SK-N-MC (cell line): ENCODE measurements at places on chromosomes 2 and 18.

DNA sequence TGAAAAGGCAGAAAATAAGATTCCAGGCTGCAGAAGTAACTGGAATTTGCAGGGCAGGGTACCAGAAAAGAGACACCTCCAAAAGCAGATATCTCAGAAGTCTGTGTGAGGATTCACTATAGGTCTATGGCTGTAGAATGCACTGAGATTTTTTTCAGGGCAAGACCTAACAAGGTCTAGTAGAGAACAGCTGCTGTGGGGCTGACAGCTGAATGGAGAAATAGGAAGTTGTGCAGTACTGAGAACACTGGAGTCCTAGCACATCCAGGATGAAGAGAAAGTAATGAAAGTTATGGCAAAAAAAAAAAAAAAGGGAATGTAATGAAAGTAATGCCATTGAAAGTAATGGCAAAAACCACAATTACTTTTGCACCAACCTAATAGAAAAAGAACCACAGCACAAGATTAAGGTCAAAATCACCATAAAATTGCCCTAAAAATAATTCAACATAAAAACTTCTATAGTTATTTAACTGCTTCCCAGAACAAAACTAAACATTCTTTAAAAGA lies 57.3 kb downstream of the CPO start:
- no peak for DNase-seq

GRCh38 chr2:98277162-98277859 lies 68.9 kb upstream of the CNGA3 start:
- no peak for DNase-seq

DNA sequence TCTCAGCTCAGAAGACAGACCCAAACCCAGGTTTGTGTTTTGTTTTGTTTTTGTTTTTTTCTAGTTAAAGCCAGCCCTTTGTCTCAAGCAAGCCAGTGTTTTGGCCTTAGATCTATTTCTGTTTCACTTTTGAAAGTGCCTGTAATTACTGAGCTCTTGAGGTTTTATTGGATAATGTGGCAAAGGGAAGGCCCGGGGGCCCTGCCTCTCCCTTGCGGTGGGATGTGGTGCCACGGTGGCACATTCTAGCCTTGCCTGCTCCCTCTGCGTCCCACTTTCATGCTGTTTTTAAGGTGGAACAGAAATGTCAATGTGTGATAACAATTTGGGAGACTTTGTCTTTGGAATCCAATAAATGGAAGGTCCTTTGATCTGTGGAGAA lies 2.5 kb downstream of the HPCAL1 start:
- no peak for DNase-seq

DNA sequence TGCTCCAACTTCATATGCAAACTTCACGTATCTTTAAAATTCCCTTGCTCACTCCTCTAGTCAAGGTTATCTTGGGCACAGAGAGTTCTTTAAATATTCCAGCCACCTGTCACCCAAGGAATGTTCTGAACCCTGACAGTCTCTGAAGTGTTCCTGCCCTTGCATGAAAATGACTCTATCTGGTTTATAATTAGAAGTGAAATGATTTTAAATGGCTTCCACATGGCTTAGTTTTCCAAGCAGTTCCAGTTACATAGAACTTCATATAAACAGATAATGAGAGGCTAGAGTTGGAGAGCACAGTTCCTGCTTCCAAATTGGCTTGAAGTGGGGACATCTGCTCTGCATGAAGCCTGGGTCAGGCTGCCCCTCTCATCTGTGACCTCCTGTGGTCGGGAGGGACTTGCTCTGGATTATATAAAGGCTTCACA lies 81.9 kb downstream of the SLC4A3 start:
- DNase-seq: no peak

- DNase-seq: no peak
Measured at GRCh38 chr2:62745891-62746481, 40.5 kb downstream of the EHBP1 start.

DNA sequence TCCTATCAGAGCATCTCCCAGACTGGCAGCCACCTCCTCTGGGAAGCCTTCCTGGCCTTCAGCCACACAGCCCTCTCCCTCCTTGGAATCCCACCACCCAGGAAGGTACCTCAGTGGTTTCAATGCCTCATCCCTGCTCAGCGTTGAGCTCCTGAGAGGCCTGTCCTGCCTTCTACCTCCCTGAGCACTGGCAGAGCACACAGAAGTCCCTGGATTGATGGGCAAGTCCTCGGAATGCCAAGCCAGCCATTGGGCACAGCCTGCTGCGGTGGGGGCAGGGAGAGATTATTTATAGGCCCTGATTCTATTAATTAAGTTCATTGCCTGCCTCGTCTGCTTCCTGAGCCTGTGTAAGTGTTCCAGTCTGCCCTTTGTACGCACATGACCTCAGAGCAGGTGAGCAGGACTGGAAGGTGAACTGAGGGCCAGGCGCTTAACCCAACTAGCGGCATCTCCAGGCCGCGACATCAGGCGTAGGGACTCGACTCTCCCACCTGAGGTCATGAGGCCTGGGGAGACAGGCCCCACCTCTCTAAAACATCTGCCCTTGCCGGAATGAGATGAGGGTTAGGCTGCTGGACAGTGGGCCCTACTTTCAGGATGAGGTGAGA lies 63.4 kb downstream of the SMAD7 start:
- no peak for DNase-seq

DNA sequence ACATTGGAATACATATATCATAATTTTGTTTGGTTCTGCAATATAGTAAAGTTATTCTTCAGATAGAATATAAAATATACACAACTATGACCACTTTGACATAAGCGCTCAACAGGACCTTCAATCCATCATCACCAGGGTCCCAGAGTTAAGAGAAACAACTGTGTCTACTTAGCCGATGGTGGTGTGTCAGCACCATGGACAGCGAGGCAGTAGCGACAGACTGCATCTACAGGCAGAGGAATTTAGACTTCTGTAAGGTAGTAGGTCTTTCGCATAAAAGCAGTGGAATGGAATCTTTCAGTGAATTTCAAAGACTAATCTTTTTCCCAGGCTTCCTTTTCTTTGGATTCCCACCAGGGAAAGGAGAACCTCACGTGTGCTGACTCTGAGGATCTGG lies 20.5 kb upstream of the LRPPRC start:
- DNase-seq: peak; percentile 12

DNA sequence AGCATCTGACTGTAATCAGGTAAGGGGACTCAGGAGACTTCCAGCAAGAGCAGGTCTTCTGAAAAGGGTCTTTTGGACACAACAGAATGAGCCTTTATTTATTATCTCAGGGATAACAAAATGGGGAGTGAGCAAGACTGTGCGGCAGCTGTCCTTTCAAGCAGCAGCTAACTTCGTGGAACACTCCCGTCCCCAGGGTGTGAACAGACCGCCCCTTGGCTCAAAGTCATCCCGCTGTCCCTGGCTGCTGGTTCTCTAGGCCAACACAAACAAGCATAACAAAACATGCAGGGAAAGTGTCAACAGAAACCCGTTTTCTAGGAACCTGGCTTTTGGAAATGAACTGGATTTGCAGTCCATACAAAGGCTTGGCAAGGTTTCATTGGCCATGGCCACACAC lies 787.9 kb upstream of the FANCL start:
- DNase-seq: no peak

DNA sequence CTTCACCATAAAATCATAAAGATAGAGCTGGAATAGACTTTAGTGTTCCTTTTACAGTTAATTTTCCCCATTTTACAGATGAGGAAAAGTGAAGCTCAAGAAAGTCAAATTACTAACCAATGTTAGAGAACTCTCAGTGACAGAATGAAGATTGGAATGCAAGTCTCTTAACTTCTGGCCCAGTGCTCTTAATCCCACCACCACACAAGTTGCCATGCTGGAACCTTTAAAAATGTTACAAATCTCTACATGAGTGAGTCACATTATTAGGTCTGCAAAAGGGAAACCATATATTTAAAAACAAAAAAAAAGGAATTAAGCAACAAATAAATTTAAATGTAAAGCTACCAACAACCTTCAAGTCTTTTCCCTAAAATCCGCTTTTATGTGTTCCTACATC lies 3.5 kb downstream of the NCKAP1 start:
- no peak for DNase-seq

- no peak for DNase-seq
Measured at GRCh38 chr18:55485666-55486065, 102.3 kb downstream of the TCF4 start.

DNA sequence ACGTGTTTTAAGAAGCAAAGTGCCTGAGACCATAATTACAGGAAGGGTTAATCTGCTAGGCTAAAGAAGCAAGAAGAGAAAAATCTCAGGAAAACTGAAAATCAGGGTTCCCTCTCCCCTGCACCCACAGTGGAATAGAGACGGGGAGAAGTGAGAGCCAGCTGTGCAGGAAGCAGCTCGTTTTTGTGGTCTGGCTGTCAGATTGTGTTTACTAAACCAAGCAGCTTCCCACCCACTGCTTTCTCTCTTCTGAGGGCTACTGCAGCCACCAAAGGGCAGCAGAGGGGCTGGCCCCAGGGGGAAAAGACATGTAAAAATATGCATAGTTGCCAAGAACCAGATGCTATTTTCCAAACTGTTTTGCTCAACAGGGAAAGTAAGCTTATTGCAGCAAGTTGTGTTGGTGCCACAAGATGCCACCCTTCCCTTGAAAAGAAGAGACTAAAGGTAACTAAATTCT lies 72.6 kb upstream of the THUMPD2 start:
- no peak for DNase-seq

- DNase-seq: peak; percentile 22
Measured at GRCh38 chr2:142603759-142604158, 273.7 kb upstream of the KYNU start.

DNA sequence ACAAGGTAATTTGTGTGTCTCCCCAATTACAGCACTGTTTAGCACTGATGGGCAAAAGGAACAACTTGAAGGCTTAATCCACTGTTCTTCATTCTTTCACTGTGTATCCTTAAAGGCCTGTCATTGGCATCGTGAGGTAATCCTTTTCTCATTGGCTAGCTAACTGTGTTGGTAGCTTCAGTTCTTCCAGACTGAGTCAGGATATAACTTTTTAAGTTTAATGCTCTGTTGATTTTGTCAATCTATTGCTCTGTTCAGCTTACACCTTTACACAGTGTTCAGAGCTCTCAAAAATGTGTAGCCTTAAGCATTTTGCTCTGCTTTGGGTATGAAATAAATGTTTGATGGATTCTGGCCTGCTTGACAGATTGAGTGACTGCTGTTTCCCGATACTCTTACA lies 148.2 kb downstream of the KIAA1328 start:
- no peak for DNase-seq

DNA sequence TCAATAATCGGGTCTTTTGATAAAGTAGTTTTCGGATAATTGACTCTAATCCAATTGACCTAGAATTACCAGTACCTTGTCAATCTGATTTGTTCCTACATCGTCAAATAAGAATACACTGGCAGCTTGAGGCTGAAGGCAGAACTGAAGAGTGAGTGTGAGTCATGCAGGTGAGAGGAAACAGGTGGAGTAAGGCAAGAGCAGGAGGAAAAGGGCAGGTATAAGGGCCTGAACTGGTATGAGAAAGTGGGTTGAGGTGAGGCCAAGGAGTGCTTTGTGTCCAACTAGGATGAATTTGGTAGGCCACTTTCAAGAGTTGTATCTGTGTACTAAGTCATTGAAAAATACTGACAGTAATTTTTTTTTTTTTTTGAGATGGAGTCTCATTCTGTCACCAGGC lies 186.0 kb downstream of the ZNF385B start:
- DNase-seq: no peak

DNA sequence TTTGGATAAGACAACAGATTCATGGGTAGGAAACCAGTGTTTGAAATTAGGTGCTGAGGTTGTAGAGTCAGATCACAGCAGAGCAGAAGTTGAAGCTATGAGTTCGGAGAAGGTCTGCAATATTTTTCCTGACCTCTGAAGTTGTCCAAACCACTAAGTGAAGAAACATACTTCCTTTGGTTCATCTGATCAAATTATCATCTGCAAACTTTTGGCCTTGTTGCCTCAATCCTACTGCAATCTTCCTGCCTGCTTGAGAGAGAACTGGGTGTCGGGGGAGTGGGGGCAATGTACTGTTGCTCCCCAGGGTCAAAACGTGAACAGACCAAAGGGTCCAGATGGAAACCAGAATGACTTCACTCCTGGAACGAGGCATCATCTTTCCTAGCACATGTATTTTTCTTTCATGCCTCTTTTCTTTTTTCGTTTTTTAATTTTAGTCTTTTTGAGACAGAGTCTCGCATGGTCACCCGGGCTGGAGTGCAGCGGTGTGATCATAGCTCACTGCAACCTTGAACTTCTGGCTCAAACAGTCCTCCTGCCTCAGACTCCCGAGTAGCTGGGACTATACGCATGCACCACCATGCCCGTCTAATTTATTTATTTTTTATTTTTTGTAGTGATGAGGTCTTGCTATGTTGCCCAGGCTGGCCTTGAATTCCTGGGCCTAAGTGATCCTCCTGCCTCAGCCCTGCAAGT lies 42.7 kb downstream of the RAB31 start:
- no peak for DNase-seq

DNA sequence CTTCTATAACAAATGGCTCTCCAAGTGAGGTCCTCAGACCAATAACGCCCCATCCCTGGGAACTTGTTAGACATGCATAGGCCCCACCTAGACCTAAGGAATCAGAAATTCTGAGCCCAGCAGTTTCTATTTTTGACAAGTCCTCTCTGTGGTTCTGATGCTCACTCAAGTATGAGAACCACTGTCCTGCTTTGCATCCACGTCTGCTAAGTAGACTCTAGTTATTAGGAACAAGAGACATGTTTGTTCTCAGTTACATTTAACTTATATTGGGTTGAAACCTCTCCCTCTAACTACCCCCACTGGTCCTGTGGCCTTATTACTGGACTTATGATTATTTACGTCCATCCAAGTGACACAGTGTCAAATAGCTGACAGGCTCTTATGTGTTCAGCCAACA lies 70.3 kb downstream of the TMEM17 start:
- DNase-seq: no peak

DNA sequence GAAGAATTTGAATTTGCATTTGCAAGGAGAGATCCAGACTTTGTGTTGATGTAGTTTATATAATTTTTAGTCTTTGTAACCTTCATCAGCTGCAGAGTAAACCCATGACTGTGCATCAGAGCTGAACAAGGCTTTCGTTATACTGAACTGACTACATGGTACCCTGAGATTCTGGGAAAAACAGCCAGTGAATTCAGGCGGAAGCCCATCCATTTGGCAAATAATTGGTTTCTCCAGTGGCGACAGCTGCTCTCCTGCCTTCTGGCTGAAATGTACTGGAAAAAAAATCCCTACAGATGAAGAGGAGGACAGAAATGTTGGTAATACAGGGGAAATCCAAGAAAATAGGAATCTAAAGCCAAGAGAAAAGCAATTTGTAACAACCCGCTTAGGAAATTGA lies 657.5 kb upstream of the CDH7 start:
- DNase-seq: no peak

- DNase-seq: no peak
Measured at GRCh38 chr2:150428641-150429040, 58.8 kb downstream of the RND3 start.

DNA sequence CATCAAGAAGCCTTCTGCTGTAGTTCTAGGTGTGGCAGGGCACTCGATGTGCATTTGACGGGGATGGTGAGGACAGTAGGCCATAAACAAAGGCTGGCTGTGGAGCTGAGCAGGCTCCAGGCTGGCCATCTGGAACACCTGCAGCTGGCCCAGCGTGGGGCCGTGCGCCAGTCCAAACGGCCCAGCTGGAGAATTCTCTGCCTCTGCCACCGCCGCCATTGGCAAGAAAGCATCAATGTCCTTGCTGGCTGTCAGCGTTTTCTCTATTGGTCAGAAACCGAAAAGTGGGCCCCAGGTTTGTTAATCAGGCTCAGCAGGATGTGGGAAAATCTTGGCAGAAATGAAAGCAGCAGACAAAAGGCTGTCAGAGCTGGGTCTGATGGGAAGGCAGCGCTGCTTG lies 24.0 kb upstream of the CTIF start:
- no peak for DNase-seq
